Stimulated activated CD8-positive, alpha-beta memory T cell treated with anti-CD3 and anti-CD28 coated beads, Interleukin-15, amount 100 ng/mL, for 48 hours (primary cell): ENCODE measurements at places on chromosomes 6 and 20.

DNA sequence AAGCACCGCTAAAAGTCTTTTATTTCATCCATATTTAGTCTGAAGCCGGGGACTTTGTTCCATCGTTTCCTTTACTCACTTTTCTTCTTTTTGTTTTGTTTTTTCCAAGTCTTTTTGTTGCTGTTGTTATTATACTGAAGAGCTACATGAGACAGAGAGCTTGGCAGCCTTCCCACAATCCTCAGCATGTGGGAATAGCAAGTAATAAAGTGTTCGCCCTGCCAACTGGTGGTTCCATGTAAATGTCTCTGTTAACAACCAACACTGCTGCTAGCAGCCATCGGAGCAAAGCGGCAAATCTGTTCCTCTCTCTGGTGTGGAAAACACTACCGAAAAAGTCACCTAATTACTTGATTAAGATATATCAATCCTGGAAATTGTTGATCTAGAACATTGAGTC is 437.8 kb upstream of the ID4 start:
- no peak for DNase-seq

DNA sequence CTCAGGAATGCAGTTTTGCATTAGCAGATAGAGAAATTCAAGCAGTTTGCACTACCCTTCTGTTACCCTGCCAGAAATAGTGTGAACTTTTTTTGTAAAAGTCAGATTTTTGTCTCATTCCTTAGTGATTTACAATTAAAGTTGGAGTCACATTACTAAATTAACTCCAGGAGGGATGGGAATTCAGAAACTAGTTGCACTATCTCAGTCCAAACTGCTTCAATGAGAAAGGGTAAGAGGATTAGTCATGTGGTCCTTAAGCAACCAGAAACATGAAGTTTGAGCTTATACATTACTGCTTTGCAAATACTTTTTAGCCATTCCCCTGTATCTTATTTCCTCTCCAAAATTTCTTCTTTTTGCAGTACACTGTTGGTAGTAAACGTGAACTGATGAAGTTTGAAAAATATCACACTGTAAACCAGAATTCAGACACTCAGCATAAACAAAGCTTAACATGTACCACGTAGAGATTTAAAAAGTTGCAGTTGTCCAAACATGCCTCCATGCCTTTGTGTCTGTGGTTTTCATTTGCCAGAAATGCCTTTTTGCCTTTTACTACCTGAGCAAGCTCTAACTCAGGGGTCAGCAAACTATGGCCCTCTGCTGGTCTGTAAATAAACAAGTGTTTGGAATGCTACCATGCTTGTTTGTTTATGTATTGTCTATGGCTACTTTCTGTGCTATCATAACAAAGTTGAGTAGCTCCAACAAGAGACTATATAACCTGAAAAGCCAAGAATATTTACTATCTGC is 49.7 kb downstream of the TP53INP2 start:
- DNase-seq, result no peak

DNA sequence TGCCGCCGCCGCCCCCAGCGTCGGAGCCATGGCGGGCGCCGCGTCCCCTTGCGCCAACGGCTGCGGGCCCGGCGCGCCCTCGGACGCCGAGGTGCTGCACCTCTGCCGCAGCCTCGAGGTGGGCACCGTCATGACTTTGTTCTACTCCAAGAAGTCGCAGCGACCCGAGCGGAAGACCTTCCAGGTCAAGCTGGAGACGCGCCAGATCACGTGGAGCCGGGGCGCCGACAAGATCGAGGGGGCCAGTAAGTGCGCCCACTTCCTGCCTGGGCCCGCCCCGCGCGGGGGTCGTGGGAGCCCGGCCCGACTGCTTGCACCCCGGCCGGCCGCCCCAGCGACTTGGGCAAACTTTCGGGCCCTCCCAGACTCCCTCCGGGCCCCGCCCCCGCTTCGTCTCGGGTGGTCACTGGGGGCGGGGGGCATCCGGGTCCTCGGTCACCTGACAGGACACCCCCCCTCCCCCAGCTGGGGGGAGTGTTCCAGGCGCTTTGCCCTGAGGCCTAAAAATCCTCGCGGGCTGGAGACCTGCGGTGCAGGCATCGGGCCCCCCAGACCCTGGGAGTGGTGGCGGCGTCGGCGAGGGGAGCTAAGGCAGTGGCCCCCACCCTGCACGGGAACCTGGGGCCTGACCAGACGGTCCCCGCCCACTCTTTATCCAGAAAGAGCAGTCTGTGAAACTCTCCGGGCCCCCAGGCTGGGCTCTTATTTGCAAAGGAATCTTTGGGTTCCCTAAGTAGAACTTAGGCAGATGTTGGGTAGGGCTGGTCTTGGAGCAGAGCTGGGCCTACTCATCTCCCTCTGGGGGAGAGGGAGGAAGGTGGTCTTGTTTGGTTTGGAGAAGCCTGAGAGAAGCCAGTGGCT is 501 bp downstream of the PLCG1 start:
- DNase-seq, result peak; percentile 61

GRCh38 chr6:55919716-55920308 is 44.4 kb upstream of the BMP5 start:
- no peak for DNase-seq

- DNase-seq, result no peak
Observed at GRCh38 chr20:63573647-63574131, 350 bp downstream of the HELZ2 start.

- DNase-seq, result no peak
Observed at GRCh38 chr20:41951615-41952014, 333.4 kb upstream of the CHD6 start.

GRCh38 chr6:470051-470900 is 78.7 kb downstream of the IRF4 start:
- DNase-seq, result no peak

- no peak for DNase-seq
Observed at GRCh38 chr20:60691966-60692615, 560.0 kb upstream of the CDH4 start.

DNA sequence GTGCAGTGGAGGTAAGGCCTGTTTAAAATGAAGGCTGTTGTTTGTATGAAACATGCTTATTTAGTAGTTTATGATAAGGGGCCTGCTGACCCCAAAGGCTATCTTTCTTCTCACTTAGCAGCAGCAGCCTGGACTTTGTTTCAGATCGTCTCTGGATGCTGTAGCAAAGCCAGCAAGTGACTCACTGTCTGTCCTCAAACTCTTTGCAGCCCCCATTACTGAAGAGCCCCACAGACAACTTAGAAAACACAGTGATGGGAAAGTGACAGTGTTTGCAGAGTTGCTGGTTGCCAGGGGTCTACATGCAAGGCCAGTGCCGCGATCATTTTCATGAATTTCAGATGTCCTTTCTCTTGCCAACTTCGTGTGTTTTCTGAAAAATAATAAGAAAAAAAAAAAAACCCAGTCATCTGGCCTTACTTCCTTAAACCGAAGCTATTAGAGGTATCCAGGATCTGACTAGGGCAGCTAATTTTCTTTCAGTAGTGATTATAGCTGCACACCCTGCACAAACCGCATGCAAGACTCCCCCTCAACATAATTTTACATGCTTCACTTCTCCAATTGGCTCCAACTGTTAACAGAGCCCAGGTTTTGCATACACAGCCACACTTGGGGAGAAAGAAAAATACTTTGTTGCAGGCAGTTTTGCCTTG is 11.6 kb upstream of the F13A1 start:
- DNase-seq, result no peak

GRCh38 chr6:132734694-132735236 is 20.9 kb upstream of the VNN1 start:
- no peak for DNase-seq

GRCh38 chr6:80625405-80625804 is 518.9 kb downstream of the BCKDHB start:
- DNase-seq, result no peak

DNA sequence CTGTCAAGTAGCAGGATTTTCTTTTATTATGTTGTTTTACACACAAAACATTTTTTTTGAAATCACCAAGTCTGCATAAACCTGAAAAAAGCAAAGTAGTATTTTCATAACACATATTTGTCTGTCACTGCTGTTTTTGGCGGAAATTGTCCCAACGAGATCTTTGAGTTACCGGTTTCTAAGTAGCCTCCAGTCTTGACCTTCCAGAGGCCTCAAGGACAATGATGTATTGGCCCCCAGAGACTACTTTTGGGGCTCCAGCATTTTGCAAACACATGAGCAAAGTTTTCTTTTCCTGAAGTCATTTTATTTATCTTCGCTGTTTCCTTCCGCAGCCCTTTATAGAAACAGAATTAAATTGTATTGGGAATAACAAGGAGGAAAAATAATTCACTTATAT is 862.6 kb downstream of the KIF16B start:
- no peak for DNase-seq

- peak; percentile 47 for DNase-seq
Observed at GRCh38 chr20:47205577-47206123, 150.8 kb downstream of the ZMYND8 start.

- DNase-seq, result no peak
Observed at GRCh38 chr6:89944826-89945407, 50.6 kb downstream of the GJA10 start.

DNA sequence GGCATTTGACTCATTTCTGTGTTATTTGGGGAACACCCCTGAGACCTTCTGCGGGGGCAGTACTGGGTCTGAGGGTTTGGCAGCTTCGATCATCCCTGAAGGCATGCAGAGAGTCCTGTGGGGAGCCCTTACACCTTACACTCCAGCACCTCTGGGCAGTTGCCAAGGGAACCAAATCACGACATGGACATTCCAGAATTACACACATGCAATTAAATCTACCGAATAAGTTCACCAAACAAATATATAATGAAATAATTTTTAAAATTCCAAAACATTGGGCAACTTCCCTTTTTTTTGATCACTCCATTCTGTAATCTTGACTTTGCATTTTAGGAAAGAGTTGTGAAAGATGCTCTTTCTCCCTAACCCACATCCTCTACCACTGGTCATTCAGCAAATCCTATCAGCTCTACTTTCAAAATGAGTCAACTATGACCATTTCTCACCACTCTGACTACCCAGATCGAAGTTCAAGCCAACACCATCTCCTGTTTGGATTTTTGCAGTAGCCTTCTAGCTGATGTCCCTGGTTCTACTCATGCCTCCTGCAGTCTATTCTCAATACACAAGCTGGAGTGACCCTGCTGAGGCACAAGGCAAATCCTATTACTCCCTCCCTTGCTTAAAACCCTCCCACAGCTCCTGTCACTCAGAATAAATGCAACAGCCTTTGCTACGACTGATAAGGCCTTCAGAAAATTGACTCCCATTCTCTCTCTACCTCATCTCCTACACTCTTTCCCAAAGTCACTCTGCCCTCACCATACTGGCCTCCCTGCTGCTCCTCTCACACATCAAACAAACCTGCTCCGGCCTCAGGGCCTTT is 533.3 kb downstream of the HACE1 start:
- DNase-seq, result no peak

DNA sequence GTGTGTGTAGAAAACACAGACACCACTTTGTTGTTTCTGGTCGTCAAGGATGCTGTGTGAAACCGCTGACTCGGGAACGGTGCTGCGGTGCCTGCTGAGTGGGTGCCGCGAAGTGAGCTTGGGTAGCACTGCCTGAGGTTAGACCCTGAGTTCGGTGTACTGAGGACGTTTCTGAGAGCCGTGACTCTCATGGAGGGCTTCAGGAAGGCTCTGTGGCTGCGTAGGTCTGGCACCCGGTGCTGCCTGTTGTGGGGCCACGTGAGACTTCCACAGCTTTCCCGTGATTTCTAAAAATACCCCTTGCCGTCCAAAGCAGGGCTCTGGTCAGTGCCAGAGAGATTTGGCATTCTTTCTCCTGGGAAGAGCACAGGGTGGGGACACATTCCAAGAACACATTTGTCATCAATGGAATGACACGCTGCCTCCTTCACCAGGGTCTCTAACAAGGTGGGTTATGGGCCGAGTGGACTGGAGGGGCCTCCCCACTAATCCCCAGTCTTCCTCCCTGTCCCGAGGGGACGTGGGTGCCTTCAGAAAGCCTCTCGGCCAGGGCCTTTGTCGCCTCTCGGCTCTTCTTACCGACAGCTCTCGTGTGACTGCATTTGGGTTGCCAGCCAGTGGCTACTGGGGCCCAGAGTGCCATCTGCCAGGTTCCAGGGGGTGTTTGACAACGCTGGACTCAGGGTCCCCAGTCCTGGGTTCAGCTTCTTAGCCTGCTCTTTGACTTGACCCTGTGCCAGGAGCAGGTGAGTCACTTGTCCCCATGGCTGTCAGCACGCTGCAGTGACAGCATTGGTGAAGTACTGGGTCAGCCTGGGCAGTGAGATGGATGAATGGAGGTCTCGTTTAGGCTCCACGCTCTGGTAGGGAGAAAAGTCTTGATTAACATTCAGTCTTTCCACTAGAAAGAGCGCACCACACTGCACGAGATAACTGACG is 62.2 kb downstream of the SYNJ2 start:
- no peak for DNase-seq

DNA sequence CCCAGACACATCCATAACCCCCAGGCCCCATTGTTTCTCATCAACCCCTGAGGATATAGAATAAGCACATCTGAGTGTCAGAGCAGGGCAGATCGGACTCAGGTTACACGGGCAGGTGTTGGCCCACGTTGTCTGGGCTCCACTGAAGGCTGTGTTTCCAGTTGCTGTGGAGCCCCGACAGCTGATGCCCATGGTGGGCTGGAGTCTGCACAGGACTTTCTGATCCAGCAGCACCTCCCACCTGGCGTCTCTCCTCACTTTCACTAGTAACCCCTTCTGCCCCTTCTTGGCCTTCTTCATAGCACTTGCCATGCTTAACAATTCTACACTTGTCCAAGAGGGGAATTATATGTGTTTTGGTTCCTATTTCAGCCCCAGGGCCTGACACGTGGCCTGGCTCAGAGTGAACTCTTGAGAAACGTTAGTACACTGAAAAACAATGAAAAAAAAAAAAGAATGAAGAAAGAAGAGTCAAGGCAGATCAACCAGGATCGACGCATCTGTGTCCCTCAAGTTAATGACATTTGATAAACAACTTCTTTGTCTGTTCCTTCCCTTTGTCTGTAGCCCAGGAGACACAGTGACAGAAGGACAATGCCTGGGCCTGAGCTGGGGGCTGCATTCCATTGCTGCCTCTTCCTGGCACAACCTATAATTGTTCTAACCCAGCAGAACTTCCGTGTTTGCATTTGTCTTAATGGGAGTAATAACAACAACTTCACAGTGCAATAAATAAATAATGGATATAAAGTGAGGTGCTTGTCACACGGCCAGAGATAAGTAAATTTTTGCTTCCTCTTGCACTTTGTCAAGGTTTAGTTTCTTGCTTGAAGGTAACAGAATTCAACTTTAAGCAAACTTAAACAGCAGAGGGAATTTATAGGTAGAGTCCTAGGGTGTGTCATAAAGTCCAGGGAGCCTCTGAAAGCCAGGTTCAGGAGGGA is 224.2 kb upstream of the SSTR4 start:
- no peak for DNase-seq

DNA sequence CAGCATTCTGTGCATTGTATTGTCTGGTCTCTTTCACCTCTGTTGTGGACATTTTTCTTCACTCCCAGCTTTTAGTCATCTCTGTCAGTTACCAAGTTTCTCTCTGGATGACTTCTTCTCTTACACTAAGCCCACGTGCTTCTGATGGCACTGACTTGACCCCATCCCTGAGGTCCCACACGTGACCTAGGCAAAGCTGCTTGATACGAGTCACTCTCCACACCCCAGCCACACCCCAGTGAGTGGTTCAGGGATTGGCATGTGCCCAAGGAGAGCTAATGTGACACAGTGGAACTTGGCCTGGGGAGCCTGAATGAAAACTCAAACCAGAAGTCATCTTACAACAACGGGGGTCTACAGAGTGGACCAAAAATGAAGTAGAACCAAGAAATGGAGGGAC is 32.2 kb downstream of the HTR1E start:
- no peak for DNase-seq
